ENCODE measurements at places on chromosomes 1 and 21.

GRCh38 chr1:109184687-109185086, 29.0 kb upstream of the SARS1 start:
- no peak for DNase-seq

DNA sequence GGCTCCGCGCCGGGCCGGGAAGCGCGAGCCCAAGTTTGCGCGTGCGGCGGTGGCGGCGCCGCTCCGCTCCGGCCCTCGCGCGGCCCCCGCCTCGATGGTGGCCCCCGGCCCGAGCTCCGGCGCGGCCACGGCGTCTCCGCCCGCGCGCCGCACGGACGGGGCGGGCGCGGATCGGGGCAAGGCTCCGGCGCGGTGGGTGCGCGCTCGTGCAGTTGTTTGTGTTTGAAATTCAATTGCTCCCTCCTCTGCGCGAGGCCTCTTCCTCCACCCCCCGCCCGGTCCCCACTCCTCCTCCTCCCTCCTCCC, at the start of gene HDGF:
TSS of gene HDGF (minus strand) at position 225 of the 306 bp plus-strand sequence. CDS start 246 bp downstream, outside the sequence.
- DNase-seq = no peak

GRCh38 chr1:221998781-221999180, 256.9 kb upstream of the DUSP10 start:
- DNase-seq = no peak

DNA sequence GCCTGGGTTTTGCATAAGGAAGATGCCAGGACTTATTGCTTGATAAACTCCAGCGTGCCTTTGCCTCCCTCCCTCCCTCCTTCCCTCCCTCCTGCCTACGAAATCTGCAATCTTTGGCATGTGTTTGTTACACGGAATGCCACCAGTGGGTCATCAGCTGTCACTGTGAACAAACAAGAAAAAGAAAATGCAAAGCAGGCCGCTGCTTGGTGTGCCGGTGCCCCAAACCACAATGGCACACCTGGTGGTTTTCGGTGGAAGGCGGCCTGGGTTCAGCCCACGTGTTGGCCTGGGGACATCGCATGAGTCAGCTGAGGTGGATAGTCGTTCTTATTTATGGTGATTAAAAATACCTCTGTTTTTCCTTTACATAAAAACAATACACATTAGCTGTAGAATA, 16.3 kb upstream of the IFNLR1 start:
- no peak for DNase-seq

- no peak for DNase-seq
These were observed 27.0 kb upstream of the LYPD8 start for GRCh38 chr1:248782416-248783141.

DNA sequence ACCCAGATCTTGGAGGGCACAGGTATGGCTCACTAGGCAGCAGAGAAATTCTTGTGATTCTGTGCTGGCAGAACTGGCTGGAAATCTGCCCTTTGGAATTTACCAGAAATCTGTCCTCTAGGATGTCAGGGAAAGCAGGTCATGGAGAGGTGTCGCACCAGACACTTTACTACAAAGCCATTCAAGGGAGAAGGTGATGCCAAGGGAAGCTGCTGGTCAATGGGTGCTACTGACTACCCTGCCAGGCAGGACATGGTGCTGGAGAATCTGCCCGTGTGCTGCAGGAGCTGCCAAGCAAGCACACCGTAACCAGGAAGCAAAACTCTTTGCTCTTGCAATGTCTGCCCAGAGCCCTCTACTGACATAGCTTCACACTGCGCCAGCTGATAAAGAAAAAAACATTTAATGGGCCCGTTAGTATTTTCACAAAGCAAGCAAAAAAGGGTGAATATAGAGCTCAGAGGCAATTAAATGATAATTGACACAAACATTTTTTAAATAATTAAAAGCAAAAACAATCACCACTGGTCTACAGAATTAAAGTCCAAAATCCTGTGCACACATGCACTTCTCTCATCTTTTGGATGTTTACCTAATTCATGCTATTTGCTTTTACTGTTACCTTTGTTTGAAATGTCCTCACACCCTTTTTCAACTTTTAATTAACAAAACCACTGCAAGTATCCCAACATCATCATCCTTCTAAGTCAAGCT, 7.2 kb upstream of the FBXO28 start:
- DNase-seq = no peak

- DNase-seq = no peak
These were observed 460.1 kb upstream of the RUNX1 start for GRCh38 chr21:35509001-35509704.

DNA sequence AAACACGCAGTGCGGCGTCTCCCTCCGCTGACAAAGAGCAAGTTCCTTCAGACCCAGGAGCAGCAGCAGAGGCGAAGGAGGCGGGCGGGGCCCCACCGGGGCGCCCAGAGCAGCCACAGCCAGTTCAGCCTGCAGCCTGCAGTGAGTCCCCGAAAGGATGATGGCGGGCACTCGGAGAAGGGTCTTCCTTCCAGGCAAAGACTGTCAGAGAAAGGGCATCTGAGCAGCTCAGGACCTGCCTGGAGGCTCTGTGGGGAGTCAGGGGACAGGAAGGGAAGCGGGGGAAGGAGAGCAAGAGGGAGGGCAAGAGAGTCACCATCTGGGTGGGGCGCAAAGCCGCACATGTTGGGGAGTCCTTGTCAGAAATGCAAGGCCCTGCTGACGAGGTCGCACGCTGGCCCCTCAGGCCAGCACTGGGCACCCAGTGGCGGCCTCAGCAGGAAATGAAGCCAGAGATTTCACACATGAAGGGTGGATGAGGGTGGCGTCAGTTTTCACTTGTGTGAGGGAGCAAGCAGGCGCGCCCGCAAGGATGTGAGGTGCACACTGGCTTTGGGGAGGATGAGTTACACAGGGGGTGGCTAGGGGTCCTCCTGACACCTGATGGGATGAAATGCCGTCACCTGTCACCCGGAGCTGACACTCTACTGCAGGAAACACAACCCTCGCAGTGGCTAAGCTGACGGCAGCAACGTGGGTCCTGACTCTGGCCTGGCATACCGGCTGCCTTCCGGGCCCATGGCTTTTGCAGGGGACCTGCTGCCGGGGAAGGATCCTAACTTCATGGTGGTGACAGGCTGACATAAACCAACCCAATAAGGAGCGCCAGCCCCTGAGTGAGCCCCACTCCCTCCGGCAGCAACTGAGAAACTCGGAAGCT, 6.6 kb downstream of the LRRC47 start:
- no peak for DNase-seq

GRCh38 chr1:85343213-85343611, 66.8 kb upstream of the BCL10 start:
- DNase-seq = no peak

GRCh38 chr1:236869911-236870310, 74.8 kb downstream of the MTR start:
- DNase-seq = no peak

GRCh38 chr1:62333441-62333840, 14.2 kb upstream of the KANK4 start:
- DNase-seq = no peak

GRCh38 chr1:46659307-46659870, 8.8 kb downstream of the ATPAF1 start:
- DNase-seq = no peak

GRCh38 chr1:113166473-113166872, 93.5 kb downstream of the LRIG2 start:
- DNase-seq = no peak

GRCh38 chr1:16063921-16064320, 9.5 kb downstream of the FAM131C start:
- DNase-seq = no peak

DNA sequence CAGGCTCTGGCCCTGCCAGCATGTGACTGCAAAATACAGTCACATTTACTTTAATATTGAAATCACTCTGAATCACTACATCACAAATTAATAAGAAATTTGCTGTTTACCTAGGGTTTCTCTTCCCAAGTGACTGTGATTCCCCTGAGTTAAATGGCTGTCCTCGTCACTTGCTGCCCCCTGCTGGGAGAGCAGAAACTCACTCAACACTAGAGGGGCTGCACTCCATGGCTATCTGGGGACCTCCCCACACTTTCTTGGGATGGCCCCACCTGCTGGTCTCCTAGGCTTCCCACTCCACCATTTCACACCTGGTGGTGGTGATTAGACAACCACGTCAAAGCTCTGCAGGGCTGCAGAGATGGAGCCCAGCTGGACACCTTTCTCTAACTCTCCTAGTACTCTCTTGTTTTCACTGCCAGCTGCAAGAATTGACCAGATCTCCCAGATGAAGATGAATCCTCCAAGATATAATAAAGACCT, 63.4 kb downstream of the CD2 start:
- peak; percentile 85 for DNase-seq

DNA sequence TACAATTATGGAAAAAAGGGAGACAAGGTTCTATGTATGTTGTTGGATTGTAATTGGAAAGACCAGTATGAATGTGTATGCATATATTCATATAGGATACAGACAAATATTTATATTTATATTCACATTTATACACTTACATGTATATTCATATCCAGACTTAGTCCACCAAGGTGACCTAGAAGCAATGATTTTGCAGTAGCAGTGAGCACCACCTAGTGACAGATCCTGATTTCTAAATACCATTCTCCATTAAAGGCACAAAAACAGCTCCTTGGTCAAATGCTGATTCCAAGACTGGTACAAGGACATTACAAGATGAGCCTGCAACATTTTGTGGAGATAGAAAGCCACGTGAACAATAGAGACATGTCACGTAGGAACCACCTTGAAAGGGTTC, 153.4 kb downstream of the SDCCAG8 start:
- no peak for DNase-seq

DNA sequence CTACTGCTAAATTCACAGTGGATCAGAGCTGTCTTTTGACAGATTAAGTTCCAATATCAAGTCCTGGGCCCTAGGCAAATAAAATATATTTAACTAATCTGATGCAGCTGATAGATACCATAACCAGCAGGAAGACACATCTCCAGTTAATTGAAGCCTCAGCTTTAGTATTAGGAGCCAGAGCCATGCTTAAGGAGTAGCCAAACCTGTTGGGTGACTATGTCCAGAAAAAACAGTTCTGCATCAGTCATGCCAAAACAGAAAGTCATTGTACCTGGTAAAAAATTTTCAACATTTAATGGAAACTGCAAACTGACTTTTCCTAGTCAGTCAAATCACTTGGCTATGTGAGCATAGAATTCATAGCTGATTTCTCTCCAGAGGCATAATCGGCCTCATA, 200.5 kb upstream of the RUNX1 start:
- no peak for DNase-seq

- no peak for DNase-seq
These were observed 857.9 kb downstream of the BRINP3 start for GRCh38 chr1:189619682-189620332.

DNA sequence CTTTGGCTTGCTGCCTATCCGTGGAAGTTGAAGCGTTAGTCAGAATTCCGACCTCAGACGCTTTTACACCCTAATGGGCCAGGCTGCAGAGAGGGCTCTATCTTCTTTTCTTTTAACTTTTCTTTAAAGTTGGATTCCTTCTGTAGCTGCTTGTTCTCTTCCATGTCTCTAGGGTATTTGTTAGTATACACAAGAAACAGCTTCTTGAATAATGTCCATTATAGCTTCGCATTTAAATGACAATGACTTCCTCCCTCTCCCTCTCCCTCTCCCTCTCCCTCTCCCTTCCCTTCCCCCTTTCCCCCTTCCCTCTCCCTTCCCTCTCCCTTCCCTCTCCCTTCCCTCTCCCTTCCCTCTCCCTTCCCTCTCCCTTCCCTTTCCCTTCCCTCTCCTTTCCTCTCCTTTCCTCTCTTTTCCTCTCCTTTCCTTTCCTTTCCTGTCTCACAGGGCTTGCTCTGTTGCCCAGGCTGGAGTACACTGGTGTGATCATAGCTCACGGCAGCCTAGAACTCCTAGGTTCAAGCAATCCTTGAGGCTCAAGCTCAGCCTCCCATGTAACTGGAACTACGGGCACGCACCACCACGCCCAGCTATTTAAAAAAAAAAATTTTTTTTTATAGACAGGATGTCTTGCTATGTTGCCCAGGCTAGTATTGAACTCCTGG, 33.0 kb downstream of the RIPPLY3 start:
- DNase-seq = no peak

GRCh38 chr1:155324717-155325602, 4.3 kb downstream of the RUSC1 start:
- DNase-seq = peak; percentile 80

GRCh38 chr1:240878631-240879030, 266.7 kb upstream of the GREM2 start:
- no peak for DNase-seq

GRCh38 chr1:231679109-231679508, 52.5 kb downstream of the DISC1 start:
- no peak for DNase-seq

DNA sequence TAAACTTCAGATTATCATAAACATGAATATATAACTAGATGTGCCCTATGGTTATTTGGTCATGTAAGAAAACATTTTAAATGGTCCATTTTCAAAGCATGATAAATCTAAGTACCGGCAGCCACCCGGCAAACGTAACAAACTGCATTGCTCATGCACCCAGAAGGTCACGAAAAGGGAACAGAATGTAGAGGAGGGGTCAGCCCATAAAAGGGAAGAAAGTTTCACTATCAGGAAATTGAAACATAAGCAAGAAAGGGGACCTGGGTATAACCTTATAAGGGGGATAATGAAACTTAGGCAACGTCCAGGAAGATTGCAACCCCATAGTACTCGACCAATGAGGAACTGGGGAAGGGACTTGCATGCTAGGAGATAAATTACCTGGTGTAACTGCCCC, 421.2 kb upstream of the ZRANB2 start:
- no peak for DNase-seq

DNA sequence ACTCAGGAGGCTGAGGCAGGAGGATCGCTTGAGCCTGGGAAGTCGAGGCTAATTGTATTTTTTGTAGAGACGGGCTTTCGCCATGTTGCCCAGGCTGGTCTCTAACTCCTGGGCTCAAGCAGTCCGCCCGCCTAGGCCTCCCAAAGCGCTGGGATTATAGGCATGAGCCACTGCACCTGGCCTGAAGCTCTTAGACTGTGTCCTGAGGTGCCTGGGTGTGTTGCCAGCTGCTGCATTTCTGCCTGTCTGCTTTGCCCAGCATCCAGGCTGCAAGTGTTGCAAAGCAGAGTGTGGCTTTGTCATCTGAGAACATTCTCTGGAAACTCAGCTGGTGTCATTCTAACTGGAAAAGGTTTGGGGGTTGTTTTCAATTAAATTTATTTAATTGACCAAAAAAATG, 105.0 kb downstream of the HUNK start:
- no peak for DNase-seq

DNA sequence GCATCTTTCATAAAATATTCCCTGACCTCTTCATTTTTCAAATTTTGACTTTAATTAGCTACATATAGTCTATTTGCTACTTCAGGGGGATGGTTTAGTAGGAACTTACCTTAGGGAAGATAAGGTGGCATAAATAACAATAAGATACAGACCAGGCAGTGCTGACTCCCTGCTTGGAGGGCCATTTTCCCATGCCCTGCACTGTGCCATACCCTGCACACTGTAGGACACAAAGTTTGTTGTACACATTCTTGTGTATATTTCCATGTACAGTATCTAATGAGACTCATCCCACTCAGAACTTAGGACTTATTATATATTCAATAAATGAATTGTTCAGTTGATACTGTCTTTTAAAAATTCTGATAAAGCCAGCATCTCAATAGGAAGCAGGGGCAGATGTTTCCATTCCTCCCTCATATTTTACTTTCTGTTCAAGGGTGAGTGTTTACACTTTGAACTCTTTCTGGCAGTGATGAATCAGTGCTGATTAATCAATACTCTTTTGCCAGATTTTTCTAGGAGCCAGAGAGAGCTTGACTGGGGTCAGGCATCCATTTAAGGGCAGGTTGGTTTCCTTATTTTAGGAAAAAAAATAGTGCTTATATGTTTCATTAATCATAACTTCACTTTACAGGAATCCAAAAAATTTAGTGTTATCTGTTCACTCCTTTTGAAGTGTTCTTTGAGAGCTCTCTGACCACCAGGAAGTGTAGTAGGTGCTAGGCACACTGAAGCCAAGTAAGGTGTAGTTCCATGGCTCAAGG, 30.6 kb downstream of the MPZL1 start:
- no peak for DNase-seq

- no peak for DNase-seq
These were observed 464.8 kb downstream of the PTBP2 start for GRCh38 chr1:97186381-97186780.

Measured in activated CD8-positive, alpha-beta memory T cell treated with anti-CD3 and anti-CD28 coated beads, Interleukin-2, amount 50 U/mL, for 48 hours (primary cell).